ENCODE measurements at places on chromosomes 2 and 18. TPM values are rescaled to one million over a fixed set of nuclear protein-coding genes. Genes with fewer than 3 reads are reported as not detected.

DSG4 gene
- total RNA-seq: not detected

DCDC2C gene
- total RNA-seq: not detected

SKOR2 gene
- total RNA-seq: not detected

CSRNP3 gene
- 3.4 TPM for total RNA-seq

TDRD15 gene
- not detected for total RNA-seq

VSNL1 gene
- total RNA-seq: 0.90 TPM

IL1RL1 gene
- total RNA-seq: 4.9 TPM

CHRNA1 gene
- not detected for total RNA-seq

DUSP2 gene
- 1.4 TPM for total RNA-seq

PHOSPHO2 gene
- 5.2 TPM for total RNA-seq

SESTD1 gene
- total RNA-seq: 62.3 TPM

MAIP1 gene
- 5.6 TPM for total RNA-seq

HOXD3 gene
- not detected for total RNA-seq

RNF152 gene
- total RNA-seq: 12.8 TPM

RNU2-63P gene
- total RNA-seq: not detected

SKA1 gene
- total RNA-seq: 3.0 TPM

CCDC150 gene
- 19.7 TPM for total RNA-seq

HOXD8 gene
- total RNA-seq: 0.45 TPM

ALLC gene
- not detected for total RNA-seq

DOK1 gene
- total RNA-seq: 11.4 TPM

ANTXR1 gene
- 31.5 TPM for total RNA-seq

EFR3B gene
- total RNA-seq: 1.1 TPM

MOGAT1 gene
- total RNA-seq: not detected

MROH2A gene
- under 0.01 TPM for total RNA-seq

TPO gene
- not detected for total RNA-seq

ACADL gene
- total RNA-seq: 0.63 TPM

NIFK gene
- total RNA-seq: 49.5 TPM

CYTIP gene
- 0.82 TPM for total RNA-seq

LOXHD1 gene
- not detected for total RNA-seq

ALPG gene
- total RNA-seq: not detected

IGFBP2 gene
- total RNA-seq: 10.6 TPM

IL36G gene
- not detected for total RNA-seq

TCF23 gene
- not detected for total RNA-seq

CRYGC gene
- total RNA-seq: not detected

CD8A gene
- not detected for total RNA-seq

TXNDC2 gene
- 0.16 TPM for total RNA-seq

RTP5 gene
- not detected for total RNA-seq

KCNG2 gene
- not detected for total RNA-seq

SLC19A3 gene
- 1.6 TPM for total RNA-seq

C2orf78 gene
- not detected for total RNA-seq

DSEL gene
- total RNA-seq: 108 TPM

UCN gene
- 1.1 TPM for total RNA-seq

XIRP2 gene
- total RNA-seq: 0.09 TPM

AKAIN1 gene
- not detected for total RNA-seq

RAB27B gene
- 1.7 TPM for total RNA-seq

STON1 gene
- total RNA-seq: 24.6 TPM

ZSWIM2 gene
- total RNA-seq: not detected

TMEM247 gene
- not detected for total RNA-seq

SCTR gene
- total RNA-seq: not detected

SALL3 gene
- not detected for total RNA-seq

Data from fibroblast of the aortic adventitia (primary cell).